ENCODE measurements at places on chromosomes 2 and 18. TPM values are rescaled to one million over a fixed set of nuclear protein-coding genes. Genes with fewer than 3 reads are reported as not detected.

SYT4 gene
- total RNA-seq, result not detected

SCYGR4 gene
- not detected for total RNA-seq

ASB18 gene
- not detected for total RNA-seq

SLC4A5 gene
- total RNA-seq, result 5.9 TPM

GRCh38 chr18:58207520-58208152 is 163.6 kb downstream of the NEDD4L start:
- DNase-seq, result no peak

DNA sequence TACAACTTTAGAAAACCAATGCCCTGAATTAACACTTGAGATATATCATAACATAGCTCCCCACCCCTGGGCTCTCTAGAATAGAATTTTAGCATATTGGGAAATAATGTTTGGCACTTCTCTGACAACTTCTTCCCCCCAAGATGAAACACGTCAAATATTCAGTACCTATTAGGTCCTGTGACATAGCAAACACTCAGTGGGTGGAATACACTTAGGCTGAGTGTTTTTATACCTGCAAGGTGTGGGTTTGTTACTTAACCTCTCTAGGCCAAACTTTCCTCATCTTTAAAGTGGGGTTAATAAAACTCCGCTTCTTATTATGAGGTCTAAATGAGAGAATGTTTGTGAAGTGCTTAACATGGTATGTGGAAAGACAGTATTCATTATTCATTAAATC is 56.1 kb downstream of the LAMA3 start:
- no peak for DNase-seq

Measured in activated B cell treated with CpG ODN at 0.5 μM for 24 hours (primary cell).